ENCODE measurements at places on chromosomes 3 and 15. TPM values are rescaled to one million over a fixed set of nuclear protein-coding genes. Genes with fewer than 3 reads are reported as not detected.

The NEK10 gene
- total RNA-seq: 0.34 TPM

The TTLL13 gene
- total RNA-seq: not detected

The MCCC1 gene
- total RNA-seq: 11.9 TPM

The GOLGA8S gene
- total RNA-seq: not detected

The TM6SF1 gene
- total RNA-seq: 4.2 TPM

The CTXN2 gene
- not detected for total RNA-seq

The CA12 gene
- total RNA-seq: 18.7 TPM

The TUSC7 gene
- not detected for total RNA-seq

The ARGFX gene
- not detected for total RNA-seq

The EEF1AKMT4 gene
- 5.2 TPM for total RNA-seq

The SLC24A5 gene
- total RNA-seq: not detected

The AHSG gene
- total RNA-seq: not detected

The ANKRD63 gene
- not detected for total RNA-seq

The GUCA1C gene
- not detected for total RNA-seq

The EPHA3 gene
- total RNA-seq: 0.15 TPM

The SIDT1 gene
- not detected for total RNA-seq

The UROC1 gene
- not detected for total RNA-seq

The ANAPC13 gene
- total RNA-seq: 49.2 TPM

The SACM1L gene
- 15.0 TPM for total RNA-seq

The ANKUB1 gene
- total RNA-seq: not detected
